ENCODE measurements at places on chromosomes 6 and 20. TPM values are rescaled to one million over a fixed set of nuclear protein-coding genes. Genes with fewer than 3 reads are reported as not detected.

DNA sequence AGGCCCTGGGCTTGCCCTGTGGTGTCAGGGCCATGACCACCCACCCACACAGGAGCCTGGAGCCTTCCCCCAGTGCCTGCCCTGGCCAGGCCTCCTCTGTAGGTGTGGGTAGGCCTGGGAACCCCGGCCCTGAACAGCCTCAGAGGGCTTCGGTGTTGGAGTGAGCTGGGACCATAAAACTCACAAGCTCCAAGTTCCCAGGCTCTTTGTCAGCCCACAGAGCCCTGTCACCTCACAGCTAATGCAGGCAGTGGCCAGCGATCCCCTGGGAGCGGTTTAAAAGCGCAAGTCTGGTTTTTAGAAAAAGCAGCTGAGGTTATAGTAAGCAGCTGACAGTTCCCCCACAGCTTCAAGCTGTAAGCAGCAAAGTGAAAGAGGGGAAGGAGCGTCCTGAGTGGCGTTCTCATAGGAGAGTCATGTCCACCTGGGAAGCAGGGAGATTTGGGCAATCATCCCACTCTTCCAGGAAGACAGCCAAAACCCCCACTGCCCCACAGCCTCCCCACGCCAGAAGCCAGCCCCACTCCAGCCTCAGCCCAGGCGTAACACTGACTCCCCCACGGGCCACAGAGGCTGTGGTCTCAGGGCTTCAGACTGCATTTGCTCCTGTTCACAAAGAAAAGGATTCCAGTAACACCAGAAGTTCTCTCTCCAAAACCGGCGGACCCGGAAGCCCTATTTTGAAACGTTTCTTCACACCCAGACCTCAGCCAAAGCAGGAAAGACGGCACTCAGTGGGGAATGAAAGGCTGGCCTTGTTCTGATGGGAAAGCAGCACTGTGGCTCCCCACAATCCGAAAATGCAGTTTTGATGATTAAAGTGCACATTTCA is 34.3 kb upstream of the FOXC1 start:
- peak; percentile 50 for DNase-seq

- no peak for DNase-seq
Measured at GRCh38 chr6:43981363-43981990, 145.8 kb downstream of the MRPL14 start.

- no peak for DNase-seq
Measured at GRCh38 chr20:31758991-31759390, 19.9 kb downstream of the TPX2 start.

DNA sequence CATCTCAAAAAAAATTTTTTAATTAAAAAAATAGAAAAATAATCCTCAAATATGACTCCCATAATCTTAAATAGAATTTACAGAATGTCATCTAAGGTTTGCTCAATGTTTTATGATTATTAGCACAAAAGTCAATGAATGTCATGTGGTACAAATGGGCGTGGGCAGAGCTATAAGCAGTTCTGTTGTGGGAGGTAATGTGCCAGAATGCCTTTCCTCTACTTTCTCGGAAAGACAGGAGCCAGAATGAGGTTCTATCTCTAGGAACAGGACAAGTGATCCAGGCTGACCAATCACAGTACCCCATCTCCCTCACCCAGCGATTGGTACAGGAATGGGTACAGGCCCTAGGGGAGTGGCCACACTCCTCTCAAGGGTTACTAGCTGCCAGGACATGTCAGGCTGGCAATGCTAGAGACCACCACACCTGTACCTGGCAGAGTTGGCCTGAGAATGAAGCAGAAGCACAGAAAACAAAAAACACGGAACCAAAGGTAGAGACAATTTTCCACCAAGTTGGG is 15.1 kb downstream of the RALGAPA2 start:
- no peak for DNase-seq

Gene TMEM170B
- total RNA-seq = 5.4 TPM

GRCh38 chr6:73519926-73520687 is 725 bp downstream of the EEF1A1 start:
- DNase-seq = peak; percentile 83

Gene BACH2
- total RNA-seq = 1.5 TPM

DNA sequence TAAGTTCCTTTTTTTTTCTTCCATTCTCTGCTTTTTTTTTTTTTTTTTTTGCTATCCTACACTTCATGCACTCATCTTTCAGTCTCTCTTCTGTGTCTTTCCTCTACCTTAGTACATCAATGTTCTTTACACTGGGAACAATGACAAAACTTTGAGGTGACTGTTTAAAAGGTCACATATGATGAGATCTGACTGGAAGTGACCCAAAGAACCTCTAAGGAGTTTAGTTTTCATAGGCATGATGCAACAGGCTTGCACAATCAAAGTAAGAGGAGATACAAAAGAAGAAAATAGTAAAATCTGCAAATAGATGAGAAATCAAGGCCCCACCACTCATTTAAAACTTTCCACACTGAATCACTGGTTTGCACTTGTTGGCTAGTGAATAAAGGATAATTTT is 840.8 kb downstream of the TBC1D32 start:
- no peak for DNase-seq

GRCh38 chr20:13809373-13809772 is 24.5 kb downstream of the NDUFAF5 start:
- no peak for DNase-seq

DNA sequence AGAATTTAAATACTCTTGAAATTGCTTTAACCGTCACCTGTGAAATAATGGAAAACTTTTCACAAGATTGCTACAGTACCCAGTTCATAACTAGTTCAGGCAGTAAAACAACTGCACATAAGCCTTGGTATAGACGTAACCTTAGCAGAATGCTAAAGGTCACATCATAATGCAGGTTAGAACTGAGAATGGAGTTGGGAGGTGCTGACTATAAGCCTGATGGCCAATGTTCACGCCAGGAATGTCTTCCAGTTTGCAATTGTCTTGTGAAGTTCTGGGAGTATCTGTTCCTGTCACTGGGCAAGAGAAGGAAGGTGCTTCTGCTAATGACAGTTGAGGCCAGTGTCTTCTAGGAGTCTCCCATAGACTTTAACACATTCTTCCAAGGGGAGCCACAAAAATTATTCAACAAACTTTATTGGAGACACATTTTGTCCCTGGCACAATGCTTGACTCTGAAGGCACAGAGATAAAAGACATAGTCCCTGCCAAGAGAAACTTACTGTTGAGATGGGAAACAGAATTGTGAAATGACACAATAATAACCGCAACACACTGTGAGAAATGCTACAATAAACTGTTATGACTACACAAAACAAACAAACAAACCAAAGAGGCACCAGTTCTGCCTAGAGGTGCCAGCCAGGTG is 24.6 kb upstream of the CEP162 start:
- DNase-seq = no peak

GRCh38 chr6:168619560-168620314 is 178.8 kb downstream of the SMOC2 start:
- DNase-seq = no peak

DNA sequence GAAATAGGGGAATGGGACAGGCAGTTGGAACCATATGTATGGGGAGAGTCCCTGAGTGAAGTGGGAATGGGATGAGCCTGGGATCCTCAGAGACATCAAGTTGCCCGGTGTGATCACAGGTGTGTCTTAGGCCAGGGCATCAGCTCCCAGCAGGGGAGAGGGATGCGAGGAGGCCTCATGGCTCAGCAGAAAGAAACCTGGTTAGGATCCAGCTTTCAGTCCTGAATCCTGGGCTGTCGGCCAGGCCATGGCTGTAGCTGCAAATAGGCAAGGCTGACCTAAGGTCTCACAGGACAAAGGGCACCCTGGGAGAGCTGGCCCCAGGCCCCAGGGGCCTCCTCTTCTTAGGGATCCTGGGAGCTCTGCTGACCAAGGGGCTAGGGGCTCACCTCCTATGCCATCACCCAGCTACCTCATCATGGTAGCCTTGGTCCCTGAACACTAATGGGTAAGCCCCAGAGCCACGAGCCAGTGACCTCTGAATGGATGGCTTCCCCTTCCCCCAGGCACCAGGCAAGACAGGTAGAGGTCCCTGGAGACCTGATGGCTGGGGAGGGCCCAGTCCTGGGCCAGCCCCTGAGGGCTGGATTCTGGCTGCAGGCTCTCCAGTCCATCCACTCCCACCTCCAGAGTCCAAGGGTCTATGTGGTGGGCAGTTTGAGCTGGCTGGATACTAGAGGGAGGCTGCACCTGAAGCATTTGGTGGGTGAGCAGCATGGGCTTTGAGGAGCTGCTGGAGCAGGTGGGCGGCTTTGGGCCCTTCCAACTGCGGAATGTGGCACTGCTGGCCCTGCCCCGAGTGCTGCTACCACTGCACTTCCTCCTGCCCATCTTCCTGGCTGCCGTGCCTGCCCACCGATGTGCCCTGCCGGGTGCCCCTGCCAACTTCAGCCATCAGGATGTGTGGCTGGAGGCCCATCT is at the start of gene SLC22A7:
Gene SLC22A7, plus strand, starts transcription at position 617 of the 921 bp plus-strand sequence. Its CDS starts 99 bp downstream, at position 716.
- peak; percentile 83 for DNase-seq

Gene C4B
- total RNA-seq = 84.0 TPM

DNA sequence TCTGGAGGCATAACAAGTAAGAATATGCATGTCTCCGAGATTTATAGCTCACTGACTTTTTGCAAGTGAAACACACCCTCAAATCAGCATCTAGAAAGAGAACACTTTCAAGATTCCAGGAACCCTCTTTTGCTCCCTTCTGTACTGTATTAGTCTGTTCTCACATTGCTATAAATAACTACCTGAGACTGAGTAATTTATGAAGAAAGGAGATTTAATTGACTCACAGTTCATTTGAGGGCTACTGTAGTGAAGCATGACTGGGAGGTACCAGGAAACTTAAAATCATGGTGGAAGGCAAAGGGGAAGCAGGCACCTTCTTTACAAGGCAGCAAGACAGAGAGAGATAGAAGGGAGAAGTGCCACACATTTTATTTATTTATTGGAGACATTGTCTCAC is 269.9 kb downstream of the UTRN start:
- DNase-seq = no peak

Gene PPIL1
- total RNA-seq = 60.3 TPM

DNA sequence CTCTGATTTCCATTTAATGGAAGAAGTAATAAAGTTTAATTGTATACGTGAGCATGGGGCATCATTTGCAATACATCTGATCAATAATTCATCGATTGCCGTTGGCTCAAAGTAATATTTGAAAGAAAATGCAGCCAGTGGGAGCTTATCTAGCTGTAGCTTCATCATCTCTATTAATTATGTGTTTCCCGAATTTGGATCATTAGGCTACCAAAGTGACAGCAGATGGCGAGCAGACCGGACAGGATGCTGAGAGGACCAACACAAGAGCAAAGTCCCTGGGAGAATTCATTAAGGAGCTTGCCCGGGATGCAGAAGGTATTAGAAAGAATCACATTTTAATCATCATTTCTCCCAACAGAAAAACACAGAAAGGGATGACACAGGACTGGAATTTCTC is 327.1 kb downstream of the ARHGAP18 start:
- no peak for DNase-seq

GRCh38 chr6:18019539-18020534 is 32.4 kb upstream of the KIF13A start:
- DNase-seq = peak; percentile 51

Measured in left ventricle myocardium superior (tissue), 1 donor.